Stimulated activated naive CD4-positive, alpha-beta T cell treated with Interleukin-2 at 50 U/mL for 16 hours (primary cell): ENCODE measurements at places on chromosomes 7 and 10.

GRCh38 chr7:3520206-3520605, 219.2 kb downstream of the SDK1 start:
- no peak for DNase-seq

DNA sequence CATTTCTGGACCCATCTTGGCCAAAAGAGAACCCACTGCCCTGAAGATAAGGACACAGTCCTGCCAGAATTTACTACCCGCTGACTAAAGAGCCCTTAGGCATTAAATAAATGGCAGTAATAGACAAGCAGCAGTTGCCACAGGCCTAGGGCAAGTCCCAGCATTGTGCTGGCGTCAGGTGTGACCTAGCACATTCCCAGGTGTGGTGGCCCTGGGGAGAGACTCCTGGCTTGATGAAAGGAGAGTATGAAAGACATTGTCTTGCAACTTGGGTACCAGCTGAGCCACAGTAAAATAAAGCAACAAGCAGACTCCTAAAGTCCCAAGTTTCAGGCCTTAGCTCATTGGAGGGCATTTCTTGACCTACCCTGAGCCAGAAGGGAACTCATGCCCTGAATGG, 715.7 kb upstream of the SORCS1 start:
- DNase-seq = no peak

DNA sequence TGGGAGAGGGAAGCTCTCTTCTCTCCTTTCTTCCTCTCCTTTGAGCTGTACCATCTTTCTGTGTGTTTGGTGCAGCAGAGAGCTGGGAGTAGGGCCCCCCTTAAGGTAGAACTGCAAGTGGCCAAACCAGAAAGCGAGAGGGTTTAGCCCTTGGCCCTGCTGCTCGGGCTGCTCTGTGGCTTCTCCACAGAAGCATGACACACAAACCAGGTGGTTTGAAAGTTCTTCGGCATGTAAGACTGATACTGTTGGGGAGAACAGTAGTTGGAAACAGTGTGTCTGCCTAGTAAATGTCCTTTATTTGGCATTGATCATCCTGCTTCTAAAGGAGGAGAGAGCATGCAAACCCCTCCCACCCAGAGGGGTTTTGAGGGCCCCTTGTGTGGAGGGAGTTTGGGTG, 277.8 kb downstream of the CELF2 start:
- no peak for DNase-seq

DNA sequence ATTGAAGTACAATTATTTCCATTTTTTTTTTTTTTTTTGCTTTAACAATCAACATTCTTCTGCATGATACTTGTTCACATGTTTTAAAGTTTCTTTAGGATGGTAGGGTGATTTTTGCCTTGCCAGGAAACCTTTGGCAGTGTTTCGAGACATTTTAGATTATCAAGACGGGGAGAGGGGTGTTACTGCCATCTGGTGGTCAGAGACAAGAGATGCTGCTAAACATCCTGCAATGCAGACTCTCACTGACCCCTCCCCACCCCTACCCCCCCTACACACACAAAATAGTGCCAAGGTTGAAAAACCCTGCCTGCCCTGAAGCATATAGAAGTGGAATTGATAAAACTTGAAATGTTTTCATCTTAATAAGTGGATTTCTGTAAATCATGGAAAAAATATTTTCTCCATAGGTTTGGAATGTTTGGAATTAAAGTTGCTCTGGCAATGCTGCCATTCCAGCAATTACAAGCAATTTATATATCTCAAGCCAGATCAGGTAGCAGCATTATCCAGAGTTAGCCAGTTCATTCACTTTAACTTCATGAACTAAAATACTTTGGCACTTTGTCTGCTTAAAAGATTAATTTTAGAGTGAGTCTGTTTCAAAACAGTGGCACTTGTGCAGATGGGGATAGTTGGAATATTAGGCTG, 62.1 kb downstream of the SDHAF3 start:
- peak; percentile 11 for DNase-seq

GRCh38 chr7:49855281-49855980, 82.0 kb downstream of the VWC2 start:
- no peak for DNase-seq

GRCh38 chr10:34290412-34291081, 524.5 kb downstream of the PARD3 start:
- DNase-seq = no peak

- DNase-seq = no peak
Observed at GRCh38 chr10:89003344-89003743, 12.7 kb downstream of the FAS start.

DNA sequence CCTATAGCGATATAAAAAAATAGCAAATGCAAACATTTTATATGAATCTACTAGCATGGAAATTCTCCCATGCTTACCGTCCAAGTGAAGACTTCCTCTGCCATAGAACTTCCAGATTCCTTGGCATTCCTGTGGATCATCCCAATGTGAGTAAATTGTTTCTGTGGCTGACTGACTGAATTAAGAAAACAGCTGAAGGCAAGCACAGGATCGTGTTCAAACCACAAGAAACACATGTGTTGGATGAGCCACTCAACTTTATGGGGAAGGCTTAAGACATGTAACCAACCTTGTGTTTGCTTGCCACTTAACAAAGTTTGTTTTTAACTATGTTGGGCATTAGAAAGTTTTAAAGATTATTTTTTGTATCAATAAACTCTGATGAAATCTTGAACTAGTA, 2.6 kb upstream of the MYPN start:
- DNase-seq = no peak

- no peak for DNase-seq
Observed at GRCh38 chr10:79188154-79188965, 119.6 kb downstream of the ZMIZ1 start.

GRCh38 chr10:112533916-112534315, 86.9 kb downstream of the VTI1A start:
- no peak for DNase-seq

- DNase-seq = no peak
Observed at GRCh38 chr10:123584419-123584775, 81.8 kb upstream of the GPR26 start.

GRCh38 chr7:73850781-73851207, 8.5 kb upstream of the METTL27 start:
- DNase-seq = no peak

GRCh38 chr7:36021367-36021766, 131.7 kb upstream of the EEPD1 start:
- DNase-seq = no peak

DNA sequence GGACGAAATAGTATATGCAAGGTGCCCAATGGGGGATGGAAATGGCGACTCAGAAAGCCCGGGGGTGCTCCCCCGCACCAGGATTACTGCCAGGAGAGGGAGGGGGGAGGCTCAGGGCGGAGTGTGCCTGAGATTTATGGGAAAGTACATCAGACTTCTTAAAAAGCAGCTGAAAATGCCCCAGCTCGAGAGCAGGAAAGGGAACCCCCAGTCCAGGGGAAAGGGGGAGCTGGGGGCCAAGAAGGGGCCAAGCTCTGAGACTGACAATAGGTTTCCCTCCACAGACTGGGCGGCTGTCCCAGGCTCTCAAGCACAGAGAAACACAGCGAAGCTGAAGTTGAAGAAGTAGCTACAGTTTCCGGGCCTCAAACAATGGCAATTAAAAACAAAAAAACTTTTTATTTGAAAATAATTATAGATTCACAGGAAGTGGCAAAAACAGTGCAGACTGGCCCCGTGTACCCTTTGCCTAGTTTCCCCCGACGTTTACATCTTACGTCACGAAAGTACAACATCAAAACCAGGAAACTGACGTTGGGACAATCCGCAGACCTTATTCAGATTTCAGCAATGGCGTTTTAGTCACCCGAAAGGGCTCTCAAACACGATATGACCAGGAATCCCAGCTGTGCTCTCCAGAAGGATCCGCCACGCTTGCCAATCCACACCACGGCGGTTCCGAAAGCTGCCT, 83.9 kb upstream of the FGFR2 start:
- no peak for DNase-seq

- peak; percentile 78 for DNase-seq
Observed at GRCh38 chr7:1961701-1962276, 271.0 kb downstream of the MAD1L1 start.

GRCh38 chr10:65377687-65378086, 1548.1 kb upstream of the LRRTM3 start:
- DNase-seq = no peak

DNA sequence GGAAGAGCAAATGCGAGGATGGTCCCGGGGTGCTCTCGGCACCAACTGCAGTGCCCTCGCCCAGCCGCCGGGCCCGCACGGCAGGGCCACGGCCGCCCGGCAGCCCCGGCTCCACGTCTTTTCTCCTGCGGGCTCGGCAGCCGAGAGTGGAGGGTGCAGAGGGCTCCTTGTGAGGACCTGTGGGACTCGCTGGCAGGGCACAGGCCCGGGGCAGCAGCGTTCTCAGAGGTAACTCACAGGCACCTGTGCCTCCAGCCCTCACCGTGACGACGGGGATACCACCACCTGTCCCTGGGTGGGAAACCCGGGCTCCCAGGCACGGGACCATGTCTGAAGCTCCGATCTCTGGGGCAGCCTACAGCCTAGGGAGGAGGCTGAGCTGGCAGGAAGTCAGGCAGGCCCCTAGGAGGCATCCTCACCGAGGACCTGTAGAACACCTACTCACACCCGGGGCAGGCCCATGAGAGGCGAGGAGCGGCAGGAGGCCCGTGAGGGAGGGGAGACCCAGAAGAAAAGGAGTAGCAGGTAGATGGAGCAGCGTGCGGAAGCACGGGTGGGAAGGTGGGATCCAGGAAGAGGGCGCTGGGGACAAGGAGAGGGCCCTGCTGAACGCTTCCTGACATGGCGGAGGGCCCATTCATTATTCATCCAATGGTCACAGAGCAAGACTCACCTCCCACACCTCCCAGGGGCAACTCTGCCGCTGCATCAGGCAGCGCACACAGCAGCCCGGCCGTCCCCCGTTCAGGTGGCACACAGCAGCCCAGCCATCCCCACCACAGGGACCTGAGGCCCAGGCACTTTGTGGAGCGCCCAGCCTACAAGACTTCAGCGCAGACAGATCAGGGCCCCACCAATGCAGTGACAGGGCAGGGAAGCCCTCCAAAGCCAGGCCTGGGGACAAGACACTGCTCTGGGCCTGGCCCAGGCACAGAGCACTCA, 244.9 kb downstream of the MAD1L1 start:
- no peak for DNase-seq

GRCh38 chr10:97991871-97992270, 38.5 kb downstream of the CRTAC1 start:
- DNase-seq = no peak

DNA sequence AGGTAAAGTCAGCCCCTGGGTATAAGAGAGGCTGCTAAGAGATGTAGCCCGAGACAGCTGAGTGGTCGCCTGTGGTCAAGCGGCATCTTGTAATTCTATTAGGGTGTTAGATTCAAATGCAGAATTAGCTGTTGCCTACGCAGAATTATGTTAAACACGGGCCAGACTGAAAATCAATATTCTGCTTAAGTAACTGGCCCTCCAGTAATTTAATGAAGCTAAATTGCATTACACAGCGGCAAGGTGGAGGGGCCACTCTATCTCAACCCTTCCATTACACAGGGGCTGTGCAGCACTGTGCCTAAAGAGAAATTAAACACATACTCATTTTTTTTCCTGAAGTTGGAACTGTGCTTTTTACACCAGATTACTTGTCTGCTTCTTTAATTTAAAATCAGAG, 448.5 kb upstream of the MGMT start:
- no peak for DNase-seq

DNA sequence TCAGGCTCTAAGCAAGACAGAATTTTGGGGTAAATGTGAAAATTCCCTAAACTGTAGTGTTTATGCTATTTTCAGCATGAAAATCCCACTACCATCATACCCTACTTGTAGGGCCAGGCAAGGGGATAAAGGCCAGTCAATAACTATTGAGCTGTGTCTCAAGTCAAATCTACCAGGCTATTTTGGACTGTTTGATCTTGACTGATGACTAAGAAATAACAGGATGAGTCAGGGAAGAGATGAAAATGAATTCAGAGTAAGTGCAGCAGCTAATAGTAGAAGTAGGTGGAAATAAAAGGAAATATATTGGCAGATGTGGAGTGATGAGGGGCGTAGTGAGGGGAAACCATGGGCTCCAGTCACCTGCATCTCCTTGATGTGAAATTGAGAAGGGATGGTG, 225.8 kb upstream of the PHYHIPL start:
- no peak for DNase-seq

DNA sequence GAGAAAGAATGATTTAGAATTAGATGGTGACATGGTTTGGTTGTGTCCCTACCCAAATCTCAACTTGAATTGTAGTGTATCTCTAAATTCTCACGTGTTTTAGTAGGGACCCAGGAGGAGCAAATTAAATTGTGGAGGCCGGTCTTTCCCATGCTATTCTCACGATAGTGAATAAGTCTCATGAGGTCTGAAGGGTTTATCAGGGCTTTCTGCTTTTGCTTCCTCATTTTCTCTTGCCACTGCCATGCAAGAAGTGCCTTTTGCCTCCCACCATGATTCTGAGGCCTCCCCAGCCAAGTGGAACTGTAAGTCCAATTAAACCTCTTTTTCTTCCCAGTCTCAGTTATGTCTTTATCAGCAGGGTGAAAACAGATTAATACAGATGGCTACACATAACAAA, 167.4 kb upstream of the SVIL start:
- DNase-seq = no peak

- DNase-seq = no peak
Observed at GRCh38 chr10:120746001-120746777, 105.0 kb upstream of the WDR11 start.

DNA sequence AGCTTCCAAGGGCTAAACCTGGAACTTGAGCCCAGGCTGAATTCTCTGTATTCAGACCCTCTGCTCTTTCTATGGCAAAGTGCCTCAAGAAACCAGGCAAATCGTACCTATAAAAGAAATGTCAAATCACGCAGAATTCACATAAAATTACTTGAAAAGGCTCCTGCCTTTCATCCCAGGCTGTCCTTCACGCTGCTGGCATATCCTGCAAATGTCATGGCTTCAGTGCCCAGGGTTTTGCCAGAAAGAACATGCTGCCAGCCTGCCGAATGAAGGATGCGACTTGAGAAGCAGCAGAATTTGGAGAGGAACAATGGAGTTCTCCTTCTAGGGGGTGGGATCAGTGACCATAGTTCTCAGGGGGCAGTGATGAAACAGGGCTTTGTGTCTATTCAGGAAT, 602.5 kb upstream of the GALNT17 start:
- no peak for DNase-seq

- DNase-seq = no peak
Observed at GRCh38 chr10:130018265-130018664, 54.2 kb upstream of the EBF3 start.
